ENCODE measurements at places on chromosomes 1 and 21.
A peak's percentile ranks its signal among the peaks of the same experiment; 100 is the strongest.

DNA sequence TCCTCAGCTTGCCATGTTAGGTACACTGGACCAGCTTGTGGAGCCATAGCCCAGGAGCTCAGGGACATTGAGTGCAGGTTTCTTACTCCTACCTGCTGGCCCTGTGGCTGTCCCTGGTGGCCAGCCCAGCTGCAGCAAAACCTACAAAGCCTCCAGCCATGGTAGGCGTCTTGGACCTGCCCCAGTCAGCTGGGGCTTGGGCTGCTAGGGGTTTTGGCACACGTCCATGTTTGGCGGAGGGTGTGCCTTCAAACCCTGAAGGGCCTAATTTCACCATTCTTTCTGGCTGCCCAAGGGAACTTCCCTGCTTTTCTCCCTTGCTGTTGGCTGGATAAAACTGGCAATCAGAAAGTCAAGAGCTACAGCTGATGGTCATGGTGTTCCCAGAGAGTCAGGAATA is 25.4 kb downstream of the HMGCS2 start:
- H3K36me3 ChIP-seq = no peaks in the 10 kb centered on the region
- H3K27me3 ChIP-seq = no peaks in the 10 kb centered on the region
- no peak overlapping the region for H3K27ac ChIP-seq

DNA sequence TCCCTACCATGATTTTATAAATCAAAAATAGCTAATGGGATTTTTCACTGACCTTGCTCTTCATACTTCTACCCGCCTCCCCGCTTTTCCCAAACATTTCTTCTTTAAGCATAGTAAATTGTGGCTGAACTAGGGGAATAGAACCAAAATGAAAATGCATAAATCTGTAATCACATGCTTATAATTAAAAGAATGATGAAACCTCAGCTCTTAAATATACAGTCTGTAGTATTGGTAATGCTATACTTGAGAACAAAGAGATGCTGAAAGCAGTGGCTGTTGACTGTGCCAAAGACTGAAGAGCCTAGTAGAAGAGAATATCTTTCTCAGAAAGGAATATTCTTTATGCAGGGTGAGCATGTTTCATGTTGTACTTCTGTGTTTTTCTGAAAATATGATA is 249.1 kb downstream of the GREM2 start:
- H3K4me3 ChIP-seq = no peak overlapping the region
- no peak overlapping the region for H3K27ac ChIP-seq
- H3K4me1 ChIP-seq = no peaks in the 10 kb centered on the region

DNA sequence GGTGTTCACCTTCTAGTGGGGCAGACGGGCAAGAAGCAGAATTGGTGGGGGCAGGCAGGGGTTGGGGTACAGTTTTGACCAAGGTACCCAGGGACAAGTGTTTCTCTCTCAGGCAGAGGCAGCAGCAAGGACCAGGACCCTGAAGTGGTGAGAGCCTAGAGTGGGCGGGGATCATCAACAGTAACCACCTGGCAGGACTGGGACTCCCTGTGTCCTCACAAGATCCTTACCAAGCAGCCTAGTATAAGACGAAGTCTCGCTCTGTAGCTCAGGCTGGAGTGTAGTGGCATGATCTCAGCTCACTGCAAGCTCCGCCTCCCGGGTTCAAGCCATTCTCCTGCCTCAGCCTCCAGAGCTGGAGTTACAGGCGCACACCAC is 3.2 kb upstream of the NADK start:
- peaks cover 44% of the 10 kb centered on the region for H3K4me1 ChIP-seq
- H3K36me3 ChIP-seq = peaks cover 22% of the 10 kb centered on the region
- no peak overlapping the region for H3K27ac ChIP-seq
- no peak for DNase-seq

DNA sequence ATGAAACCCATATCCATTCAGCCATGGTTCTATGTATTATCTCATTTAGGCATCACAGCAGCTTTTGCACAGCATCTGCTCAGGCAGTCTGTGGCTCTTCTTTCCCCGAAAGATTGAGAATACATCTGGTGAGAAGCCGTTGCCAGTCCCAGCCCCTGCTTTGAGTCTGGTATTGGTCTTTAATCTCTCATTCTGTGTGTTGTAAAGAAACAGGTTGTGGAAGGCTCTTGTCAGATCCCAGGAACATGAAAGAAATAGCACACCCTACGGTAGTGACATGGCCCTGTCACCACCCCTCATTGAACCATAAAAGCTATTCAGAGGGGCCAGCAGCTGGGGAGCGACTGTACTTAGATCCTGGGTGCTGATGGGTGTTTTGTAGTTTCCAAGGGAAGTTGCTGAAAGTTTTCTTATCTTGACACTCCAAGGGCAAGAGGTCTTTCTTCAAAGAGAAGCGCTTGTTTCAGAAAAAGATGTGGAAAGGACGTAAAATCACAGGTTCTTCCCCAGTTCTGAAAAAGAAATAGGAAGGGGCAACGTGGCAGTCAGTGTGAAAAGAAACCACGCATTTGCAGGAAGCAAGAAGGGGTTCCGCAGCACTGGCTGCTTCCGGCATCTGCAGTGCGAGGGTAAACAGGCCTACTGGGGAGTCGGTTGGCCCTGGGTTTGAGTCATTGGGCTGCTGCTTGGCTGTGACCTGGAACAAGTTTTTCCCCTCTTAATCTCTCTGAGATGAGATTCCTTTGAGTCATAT is 145.0 kb downstream of the DHRS3 start:
- H3K36me3 ChIP-seq = no peaks in the 10 kb centered on the region
- DNase-seq = peak; percentile 39
- H3K4me3 ChIP-seq = no peak overlapping the region
- H3K4me1 ChIP-seq = peaks cover 46% of the 10 kb centered on the region

GRCh38 chr1:234272656-234273312 is 100.5 kb upstream of the COA6 start:
- no peak overlapping the region for H3K4me3 ChIP-seq
- DNase-seq = no peak
- no peaks in the 10 kb centered on the region for H3K36me3 ChIP-seq
- H3K27ac ChIP-seq = no peak overlapping the region
- no peaks in the 10 kb centered on the region for H3K4me1 ChIP-seq

DNA sequence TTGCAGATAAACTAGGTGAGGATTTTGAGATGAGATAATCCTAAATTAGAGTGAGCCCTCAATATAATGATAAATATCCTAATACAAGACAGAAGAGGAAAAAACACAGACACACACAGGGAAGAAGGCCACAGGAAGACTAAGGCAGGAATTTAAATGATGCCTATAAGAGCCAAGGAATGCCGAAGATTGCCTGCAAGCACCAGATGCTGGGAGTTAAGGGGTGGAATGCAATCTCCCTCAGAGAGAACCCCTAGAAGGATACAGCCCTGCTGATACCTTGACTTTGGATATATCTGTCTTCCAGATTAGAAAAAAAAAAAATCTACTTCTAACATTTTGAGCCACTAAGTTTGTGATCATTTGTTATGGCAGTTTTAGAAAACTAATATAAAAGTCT is 299.7 kb upstream of the PRMT6 start:
- no peak for DNase-seq
- no peak overlapping the region for H3K4me3 ChIP-seq
- no peaks in the 10 kb centered on the region for H3K36me3 ChIP-seq
- H3K27me3 ChIP-seq = no peaks in the 10 kb centered on the region

GRCh38 chr1:59979666-59980065 is 53.1 kb upstream of the CYP2J2 start:
- H3K4me1 ChIP-seq = no peaks in the 10 kb centered on the region
- H3K27ac ChIP-seq = no peak overlapping the region
- H3K4me3 ChIP-seq = no peak overlapping the region
- no peak for DNase-seq
